ENCODE measurements at places on chromosomes 2 and 18.

GRCh38 chr18:4102901-4103300, 352.2 kb downstream of the DLGAP1 start:
- DNase-seq = no peak

GRCh38 chr18:47035156-47035671, at the start of gene ELOA2:
ELOA2 (minus strand) TSS chr18:47035621; CDS start chr18:47035264, 357 bp downstream.
- no peak for DNase-seq

GRCh38 chr18:62368100-62368499, 43.0 kb downstream of the TNFRSF11A start:
- DNase-seq = no peak

GRCh38 chr2:24521975-24522639, 31.1 kb downstream of the NCOA1 start:
- DNase-seq = no peak

GRCh38 chr18:54378057-54378456, 20.4 kb downstream of the C18orf54 start:
- DNase-seq = no peak

DNA sequence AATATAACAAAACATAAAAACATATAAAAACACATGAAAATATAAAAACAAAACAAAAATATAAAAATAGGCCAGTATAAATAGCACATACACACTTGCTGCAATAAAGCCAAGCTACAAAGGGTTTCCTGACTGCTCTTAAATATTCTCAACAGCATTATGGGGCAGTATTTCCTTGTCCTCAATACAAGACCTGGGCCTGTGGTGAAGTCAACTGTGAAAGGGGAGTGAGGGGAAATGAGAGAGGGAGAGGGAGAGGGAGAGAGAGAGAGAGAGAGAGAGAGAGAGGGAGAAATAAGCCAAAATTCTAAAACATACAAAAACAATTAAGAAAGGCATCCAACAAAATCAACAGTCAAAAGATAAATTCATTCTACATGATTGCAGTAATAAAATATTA, 82.6 kb upstream of the NEDD4L start:
- no peak for DNase-seq

- peak; percentile 9 for DNase-seq
Measured at GRCh38 chr2:45267062-45267792, 258.0 kb upstream of the SIX2 start.

DNA sequence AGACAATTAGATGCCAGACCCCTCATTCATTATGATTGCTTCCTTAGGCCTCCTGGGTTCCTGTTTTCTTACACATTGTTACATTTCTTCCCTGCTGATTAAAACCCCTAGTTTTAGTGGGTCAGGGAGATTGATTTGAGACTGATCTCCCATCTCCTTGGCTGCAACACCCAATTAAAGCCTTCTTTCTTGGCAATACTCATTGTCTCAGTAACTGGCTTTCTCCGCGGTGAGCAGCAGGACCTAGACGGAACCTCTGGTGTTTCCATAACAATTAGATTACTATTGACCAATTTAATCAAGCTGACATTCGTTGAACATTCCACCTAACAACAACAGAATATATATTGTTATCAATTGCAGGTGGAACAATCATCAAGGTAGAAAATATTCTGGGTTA, 1676.4 kb upstream of the SLC39A10 start:
- DNase-seq = no peak

DNA sequence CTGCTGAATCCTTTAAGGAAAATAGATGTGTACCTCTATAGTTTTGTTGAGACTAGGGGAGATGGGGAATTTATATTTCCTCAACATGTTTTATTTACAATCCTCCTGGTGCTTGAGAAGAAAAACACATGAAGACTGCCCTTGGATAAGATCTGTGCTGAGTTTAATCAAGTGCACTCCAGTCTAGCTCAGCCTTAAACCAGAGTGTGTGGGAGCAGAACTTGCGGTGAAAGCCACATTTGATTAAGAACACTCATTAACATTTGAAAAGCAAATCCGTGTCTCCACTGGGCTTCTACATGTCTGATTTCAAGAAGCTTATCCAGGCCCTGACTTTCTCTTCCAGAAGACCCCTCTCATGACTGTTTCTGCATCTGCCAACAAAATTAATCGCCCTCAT, 84.8 kb upstream of the ITGA6 start:
- DNase-seq = no peak

GRCh38 chr18:22268641-22269128, 99.3 kb downstream of the GATA6 start:
- DNase-seq = no peak

- DNase-seq = peak; percentile 28
Measured at GRCh38 chr2:44934038-44934982, 7.2 kb upstream of the SIX3 start.

GRCh38 chr2:198129609-198130008, 325.2 kb downstream of the PLCL1 start:
- DNase-seq = no peak

DNA sequence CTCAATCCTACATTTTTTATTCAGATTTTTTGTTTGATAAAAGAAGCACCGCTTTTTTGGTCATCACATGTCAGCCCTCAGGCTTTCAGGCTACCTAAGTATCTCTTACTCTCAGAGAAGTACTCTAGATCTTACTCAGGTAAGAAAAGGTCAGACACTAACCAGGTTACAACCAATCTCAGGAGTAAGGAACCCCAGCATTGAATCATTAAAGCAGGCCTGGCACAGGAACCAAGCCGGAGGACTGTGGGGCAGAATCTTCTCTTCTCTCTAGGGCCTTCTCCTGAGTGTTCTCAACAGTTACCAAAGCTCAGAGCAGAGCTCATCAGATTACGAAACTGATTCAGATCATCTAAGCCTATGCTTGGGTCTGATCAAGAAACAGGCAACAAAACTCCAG, 28.2 kb downstream of the RBMS1 start:
- no peak for DNase-seq
